Activated CD4-positive, alpha-beta T cell treated with anti-CD3 and anti-CD28 coated beads, Interleukin-2, amount 10 ng/mL, durations not matched to agents 7 days and 5 days (primary cell): ENCODE measurements at places on chromosomes 2 and 18. TPM values are rescaled to one million over a fixed set of nuclear protein-coding genes. Genes with fewer than 3 reads are reported as not detected.
A peak's percentile ranks its signal among the peaks of the same experiment; 100 is the strongest.

DNA sequence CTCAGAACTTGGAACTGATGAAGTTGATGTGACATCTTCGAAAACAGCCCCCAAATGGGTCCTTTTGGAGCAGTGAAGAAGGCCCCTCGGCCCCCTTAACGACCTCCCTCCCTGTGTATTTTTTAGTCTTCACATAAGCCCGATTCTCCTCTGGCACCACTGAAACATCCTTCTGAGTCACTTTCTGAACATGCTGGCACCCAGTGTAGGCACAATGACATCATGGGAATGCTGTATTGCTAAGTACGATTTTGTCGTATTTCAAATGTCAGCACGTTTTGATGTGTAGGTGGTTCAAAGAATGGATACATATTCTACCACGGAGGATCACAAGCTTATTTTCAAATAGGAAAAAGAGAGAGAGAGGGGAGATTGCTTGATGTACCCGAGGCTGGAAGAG is 111.7 kb upstream of the RIOK3 start:
- H3K27me3 ChIP-seq = no peaks in the 10 kb centered on the region
- H3K4me3 ChIP-seq = no peak overlapping the region
- H3K4me1 ChIP-seq = peaks cover 2% of the 10 kb centered on the region
- no peak overlapping the region for H3K27ac ChIP-seq

GRCh38 chr18:24995056-24995455 is 356.9 kb downstream of the ZNF521 start:
- H3K27me3 ChIP-seq = no peaks in the 10 kb centered on the region
- no peaks in the 10 kb centered on the region for H3K4me1 ChIP-seq
- H3K36me3 ChIP-seq = no peaks in the 10 kb centered on the region
- H3K27ac ChIP-seq = no peak overlapping the region

DNA sequence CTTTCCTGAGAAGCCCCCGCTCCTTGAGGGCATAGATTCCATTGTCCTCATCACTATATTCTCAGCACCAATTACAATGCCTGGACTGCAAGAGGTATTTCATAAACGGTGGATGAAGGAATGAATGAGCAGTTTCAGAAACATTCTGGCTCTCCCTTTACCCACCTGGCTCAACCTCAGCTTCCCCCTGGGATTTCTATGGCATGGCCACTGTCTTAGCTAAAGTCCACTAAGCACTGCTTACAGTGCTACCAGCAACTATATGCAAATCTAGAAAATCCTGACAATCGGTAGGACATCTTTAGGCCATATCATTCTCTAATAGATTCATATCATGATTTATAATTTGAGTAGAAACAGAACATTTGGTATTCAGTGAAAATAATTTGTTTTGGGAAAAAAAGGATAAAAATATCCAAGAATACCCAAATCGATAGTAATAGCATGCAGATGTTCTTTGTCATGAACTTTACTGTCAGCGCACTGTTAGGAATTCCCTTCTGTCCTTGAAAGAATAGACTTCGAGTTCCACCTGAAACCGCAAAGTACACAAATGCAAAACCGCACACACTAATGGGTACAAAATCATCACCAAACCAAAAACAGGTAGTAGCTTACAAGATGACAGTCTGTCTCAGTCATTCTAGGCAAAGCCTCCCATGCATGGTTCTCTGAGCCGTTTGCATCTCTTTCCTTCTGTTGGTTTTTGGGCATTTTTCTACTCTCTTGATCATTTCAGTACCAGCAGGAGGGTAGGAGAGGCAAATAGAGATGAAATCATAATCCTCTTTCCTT is 303.6 kb upstream of the ID2 start:
- DNase-seq = no peak
- H3K4me1 ChIP-seq = peaks cover 27% of the 10 kb centered on the region

- no peaks in the 10 kb centered on the region for H3K36me3 ChIP-seq
- DNase-seq = no peak
- H3K27me3 ChIP-seq = peaks cover 9% of the 10 kb centered on the region
- peaks cover 28% of the 10 kb centered on the region for H3K4me1 ChIP-seq
- no peak overlapping the region for H3K27ac ChIP-seq
- H3K4me3 ChIP-seq = no peak overlapping the region
Observed at GRCh38 chr2:241870611-241871537, 1.3 kb downstream of the RTP5 start.

- no peaks in the 10 kb centered on the region for H3K36me3 ChIP-seq
- no peak for DNase-seq
- H3K4me1 ChIP-seq = no peaks in the 10 kb centered on the region
- no peak overlapping the region for H3K27ac ChIP-seq
- no peak overlapping the region for H3K4me3 ChIP-seq
Observed at GRCh38 chr2:50318147-50318546, 713.8 kb downstream of the NRXN1 start.

DNA sequence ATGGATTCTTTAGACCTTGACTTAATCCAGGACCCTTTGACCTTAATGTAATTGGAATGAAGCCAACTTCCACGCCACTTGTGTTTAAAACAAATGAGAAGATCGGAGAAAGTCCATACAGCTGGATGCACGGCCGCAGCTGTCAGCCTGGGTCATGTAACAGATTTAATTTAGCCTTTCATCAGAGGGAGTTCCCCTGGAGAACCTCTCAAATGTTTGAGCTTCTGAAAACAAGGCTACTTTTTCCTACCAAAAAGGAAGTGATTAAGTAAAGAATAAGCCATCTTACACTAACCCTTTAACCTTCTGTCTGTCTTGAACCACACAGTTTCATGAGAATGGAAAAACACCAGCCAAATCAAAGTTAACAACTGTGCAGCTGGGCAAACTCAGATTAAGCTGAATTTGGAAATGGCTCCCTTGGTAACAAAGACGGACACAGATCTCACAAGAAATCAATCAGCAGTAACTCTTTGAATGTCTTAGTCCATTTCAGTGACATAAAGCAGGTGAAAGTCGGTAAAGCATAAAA is 103.6 kb downstream of the DOCK10 start:
- no peak for DNase-seq
- H3K27ac ChIP-seq = peak overlapping the region; percentile 80
- no peaks in the 10 kb centered on the region for H3K27me3 ChIP-seq
- peaks cover 61% of the 10 kb centered on the region for H3K36me3 ChIP-seq
- peaks cover 86% of the 10 kb centered on the region for H3K4me1 ChIP-seq

RUFY4 gene
- total RNA-seq = 2.1 TPM

IL36G gene
- total RNA-seq = not detected
